Hematopoietic multipotent progenitor cell treated with erythropoietin and hydrocortisone succinate and interleukin-3 and kit ligand, for 17 days (in vitro differentiated cells): ENCODE measurements at places on chromosomes 12 and 14.

GRCh38 chr14:89805501-89805900, 149.0 kb downstream of the EFCAB11 start:
- no peak for DNase-seq

DNA sequence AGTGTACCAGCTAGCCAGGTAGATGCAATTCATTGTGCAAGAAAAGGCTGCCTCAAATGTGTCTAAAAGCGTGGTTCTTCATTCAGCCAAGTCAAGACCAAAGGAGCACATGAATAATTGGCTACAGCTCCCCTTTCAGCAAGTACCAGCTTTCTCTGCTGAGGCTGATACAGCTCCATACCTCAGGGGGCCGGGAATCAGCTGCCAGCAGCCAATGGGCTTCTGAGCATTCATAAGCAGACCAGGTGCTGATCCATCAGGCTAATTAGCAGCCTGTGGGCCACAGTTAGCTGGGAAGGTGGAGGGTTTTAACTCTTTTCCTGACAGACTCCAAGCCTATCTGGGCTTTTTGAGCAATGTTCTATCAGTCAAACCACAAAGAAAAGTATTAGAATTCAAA, 264.7 kb downstream of the APAF1 start:
- no peak for DNase-seq

- no peak for DNase-seq
Observed at GRCh38 chr12:2064071-2064507, 11.3 kb downstream of the CACNA1C start.

- DNase-seq, result no peak
Observed at GRCh38 chr14:102907980-102908730, 14.3 kb upstream of the AMN start.

DNA sequence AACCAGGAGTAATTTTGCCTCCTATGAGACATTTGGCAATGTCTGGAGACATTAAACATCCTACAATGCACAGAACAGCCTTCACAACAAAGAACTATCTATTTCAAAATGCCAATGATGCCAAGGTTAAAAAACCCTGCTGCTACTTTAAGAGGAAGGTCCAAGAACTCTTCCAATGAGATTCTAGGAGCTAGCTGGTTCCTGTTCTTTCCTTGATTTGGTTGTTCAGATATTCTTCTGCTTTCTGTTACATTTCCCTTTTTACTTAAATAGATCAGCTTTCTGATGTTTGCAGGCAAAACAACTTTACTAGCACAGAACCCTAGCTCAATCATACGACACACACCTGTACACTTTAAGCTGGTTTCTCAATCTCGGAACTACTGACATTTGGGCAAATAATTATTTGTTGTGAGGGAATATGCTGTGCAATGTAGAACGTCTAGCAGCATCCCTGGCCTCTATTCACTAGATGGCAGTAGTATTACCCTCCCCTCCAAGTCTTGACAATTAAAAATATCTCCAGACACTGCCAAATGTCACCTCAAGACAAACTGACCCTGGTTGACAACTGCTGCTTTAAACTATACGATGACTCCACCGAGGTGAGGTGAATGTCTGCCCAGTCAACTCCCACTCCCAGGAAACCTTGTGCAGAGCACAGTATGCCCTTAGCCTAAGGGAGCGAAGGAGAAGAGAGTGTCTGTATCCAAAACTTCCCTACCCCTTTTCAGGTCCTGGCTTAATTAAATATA, 4.4 kb downstream of the BLTP3B start:
- no peak for DNase-seq

GRCh38 chr12:2613326-2614073, 181.3 kb upstream of the FKBP4 start:
- DNase-seq, result no peak

GRCh38 chr14:23153851-23154796, 29.3 kb downstream of the SLC7A8 start:
- DNase-seq, result no peak

GRCh38 chr12:750366-751191, 1.8 kb upstream of the WNK1 start:
- DNase-seq, result peak; percentile 54

DNA sequence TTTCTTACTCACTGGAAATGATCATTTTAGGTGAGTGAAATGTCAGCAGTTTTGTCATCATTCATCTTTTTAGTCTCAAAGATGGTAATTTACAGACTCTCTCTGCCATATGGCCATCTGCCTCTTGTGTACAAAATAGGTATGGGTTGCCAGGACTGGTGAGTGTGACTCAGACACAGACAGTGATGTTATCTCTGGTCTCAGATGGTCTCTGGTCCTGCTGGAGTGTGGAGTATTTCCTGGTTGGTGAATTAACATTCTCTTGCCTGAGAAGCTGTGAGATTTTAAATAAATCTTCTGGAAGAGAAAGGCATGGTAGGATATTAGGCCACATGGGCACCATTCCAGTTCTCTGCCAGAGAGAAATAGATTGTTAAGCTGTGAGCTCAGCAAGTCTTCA, 207.0 kb downstream of the ATP23 start:
- no peak for DNase-seq

- DNase-seq, result no peak
Observed at GRCh38 chr12:6792522-6793201, 3.3 kb downstream of the CD4 start.

DNA sequence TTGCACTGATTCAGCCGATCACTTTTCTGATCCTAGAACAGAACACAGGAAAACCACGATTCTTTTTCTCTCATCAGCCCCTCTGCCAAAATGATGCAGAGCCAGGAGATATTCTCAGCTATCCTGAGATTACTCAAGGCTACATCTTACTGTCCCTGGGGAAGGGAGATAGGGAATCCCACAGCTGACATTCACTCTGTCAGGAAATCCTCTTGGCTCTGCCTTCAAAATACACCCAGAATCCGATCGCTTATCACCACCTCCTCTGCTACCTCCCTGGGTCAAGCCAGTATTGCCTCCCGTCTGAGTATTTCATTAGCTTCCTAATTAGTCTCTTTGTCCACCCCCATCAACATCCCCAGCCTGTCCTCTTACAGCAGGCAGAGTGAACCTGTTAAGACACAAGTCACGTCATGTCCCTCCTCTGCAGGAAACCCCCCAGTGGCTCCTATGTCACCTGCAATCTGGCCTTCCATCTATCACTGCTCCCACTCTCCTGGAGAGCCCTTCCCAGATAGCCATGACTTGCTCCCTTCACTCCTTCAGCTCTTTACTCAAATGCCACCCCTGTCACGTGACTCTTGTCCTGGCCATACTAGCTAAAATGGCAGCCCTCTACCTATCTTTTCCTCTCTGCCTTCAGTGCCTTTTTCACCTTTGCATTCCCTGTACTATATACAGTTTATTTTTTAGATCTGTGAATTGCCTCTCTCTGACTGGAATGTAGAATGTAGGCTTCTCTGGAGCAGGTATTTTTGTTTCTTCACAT, 70.3 kb downstream of the GALNT4 start:
- no peak for DNase-seq

DNA sequence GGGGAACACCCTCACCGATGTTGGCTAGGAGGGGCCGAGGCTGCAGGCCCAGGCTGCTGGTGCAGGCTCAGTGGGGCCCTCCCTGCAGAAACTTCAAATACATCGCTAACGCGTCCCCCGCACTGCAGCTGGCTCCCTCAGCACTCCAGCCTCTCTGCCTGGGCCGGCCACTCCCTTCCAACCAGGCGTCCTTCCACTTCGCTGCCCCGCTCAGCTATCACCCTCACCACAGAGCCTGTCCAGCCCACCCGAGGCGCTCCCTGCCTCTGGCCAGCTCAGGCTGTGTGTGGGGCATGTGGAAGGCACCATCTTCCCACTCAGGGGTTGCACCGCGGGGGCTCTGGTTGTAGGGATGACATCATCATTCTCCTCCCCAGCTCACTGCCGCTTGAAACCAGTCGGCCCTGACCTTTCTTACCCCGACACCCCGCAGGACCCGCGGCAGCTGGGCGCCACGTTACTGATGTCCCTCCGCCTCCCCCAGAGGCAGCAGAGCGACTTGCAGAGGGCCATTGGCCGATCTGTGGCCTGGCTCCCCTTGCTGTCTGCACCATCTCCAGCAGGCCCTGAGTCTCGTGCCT, 199.9 kb upstream of the RTL1 start:
- no peak for DNase-seq

- DNase-seq, result no peak
Observed at GRCh38 chr12:106714926-106715325, 59.6 kb upstream of the RIC8B start.

GRCh38 chr12:47307680-47308399, 228.1 kb upstream of the AMIGO2 start:
- DNase-seq, result peak; percentile 71

DNA sequence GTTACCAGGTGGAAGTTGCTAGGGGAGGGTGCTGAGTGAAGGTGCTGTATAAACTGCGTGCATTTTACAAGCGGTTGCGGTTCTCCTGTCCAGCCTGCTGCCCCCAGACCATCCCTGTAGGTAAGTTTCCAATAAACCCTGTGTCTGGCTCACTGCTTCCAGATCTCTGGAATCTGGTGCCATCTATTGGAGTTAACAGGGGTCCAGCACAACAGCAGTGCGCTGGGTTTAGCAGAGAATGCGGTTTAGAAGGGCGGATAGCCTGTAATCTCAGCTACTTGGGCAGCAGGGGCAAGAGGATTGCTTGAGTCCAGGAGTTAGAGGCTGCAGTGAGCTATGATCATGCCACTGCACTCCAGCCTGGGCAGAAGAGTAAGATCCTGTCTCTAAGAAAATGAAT, 4.9 kb downstream of the AACS start:
- no peak for DNase-seq

DNA sequence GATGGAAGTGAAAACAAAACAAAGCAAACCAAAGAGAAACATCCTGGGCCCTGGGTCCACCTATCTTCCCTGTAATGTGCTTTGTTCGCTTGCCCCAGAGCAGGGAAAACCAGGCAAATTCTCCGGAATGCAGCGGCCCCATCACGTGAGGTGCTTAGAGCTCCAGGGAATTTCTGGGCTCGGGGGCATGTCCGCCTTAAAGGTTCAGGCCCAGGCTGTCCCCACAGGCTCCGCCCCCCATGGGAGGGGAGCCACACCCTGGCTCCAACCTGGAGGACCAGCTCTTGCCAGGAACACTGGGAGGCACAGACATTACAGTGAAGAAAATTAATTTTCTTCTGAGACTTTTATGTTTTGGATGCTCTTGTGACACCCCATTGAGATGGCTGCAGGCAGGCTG, 69.9 kb downstream of the RBM19 start:
- no peak for DNase-seq

- DNase-seq, result no peak
Observed at GRCh38 chr12:131129839-131130238, 176.1 kb downstream of the ADGRD1 start.

- no peak for DNase-seq
Observed at GRCh38 chr12:14879222-14879933, 6.3 kb downstream of the MGP start.

DNA sequence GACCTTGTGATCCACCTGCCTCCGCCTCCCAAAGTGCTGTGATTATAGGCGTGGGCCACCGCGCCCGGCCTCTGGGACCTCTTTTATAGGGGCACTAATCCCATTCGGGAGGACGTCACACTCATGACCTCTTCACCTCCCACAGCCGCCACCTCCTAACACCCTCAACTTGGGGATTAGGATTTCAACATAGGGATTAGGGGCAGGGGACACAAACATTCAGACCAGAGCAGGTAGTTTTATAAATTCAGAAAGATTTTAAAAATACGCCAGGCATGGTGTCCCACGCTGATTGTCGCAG, 49.4 kb downstream of the TPCN1 start:
- no peak for DNase-seq

DNA sequence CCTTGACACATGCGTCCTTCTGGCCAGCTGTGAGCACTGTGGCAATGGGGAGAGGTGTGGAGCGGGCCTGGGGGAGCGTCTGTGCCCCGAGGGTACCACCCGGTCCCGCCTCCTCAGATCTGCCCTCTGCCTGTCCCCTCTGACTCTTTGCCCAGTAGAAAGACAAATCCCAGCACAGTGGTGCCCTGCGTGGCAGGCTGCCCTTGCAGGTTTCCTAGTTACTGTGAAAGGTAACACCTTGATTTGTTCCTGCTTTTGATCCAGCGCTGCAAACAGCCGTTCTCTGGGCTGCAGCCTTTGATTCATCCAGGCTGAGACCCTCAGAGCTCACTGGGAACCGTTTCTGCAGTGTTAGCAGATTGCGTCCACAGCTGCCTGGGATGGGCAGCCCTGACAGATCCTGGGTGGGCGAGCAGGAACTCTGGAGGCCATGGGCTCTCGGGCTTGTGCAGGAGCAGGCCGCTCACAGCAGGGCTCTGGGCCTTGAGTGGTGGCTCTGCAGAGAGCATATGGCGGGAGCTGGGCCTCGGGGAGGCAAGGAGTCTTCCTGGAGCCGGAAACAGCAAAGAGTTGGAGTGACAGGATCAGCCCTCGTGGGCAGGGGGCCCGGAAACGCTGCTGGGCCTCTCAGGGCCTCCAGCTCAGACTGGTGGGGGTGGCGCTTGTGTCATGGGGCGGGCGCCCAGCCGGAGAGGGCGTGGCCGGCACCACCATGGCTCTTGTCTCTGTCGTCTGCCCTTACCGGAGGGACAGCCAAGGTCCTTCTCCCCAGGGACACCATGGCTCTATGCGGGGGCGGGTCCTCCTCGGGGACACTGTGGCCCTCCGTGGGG, 16.6 kb downstream of the FBRSL1 start:
- DNase-seq, result no peak

DNA sequence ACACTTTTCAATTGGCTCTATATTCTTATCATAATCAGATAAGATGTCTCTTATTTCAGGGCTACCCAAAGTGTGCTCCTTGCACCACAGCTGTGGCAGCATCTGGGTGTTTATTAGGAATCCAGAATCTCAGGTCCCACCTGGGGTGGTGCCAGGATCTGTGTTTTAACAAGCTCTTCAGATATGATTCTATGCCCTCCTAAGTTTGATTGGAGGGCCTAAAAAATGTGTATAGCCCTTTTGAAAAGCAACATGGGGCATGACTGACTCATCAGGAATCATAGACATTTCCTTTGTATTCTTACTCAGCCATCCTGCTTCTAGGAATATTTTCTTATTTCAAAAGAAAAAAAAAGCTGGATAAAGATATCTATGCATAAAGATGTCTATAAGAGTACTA, 103.1 kb downstream of the HELB start:
- no peak for DNase-seq

- DNase-seq, result no peak
Observed at GRCh38 chr12:67426067-67426466, 156.9 kb downstream of the CAND1 start.

DNA sequence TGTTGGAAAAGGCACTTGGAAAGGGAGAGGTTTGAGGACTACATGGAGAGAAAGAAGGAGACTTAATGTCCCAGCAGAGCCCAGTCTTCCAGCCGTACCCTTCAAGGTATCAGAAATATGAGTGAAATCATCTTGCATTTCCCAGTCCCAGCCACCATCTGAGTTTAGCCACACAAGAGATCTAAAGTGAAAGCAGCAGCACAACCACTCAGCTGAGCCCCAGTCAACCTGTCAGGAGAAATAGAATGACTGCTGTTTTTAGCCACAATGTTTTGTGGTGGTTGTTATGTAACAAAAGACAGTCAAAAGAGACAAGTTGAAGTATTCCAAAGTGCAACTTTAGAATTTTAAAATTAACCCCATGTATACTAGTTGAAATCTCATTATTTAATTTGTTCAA, 28.0 kb downstream of the DERA start:
- DNase-seq, result no peak

GRCh38 chr12:71069311-71069710, 88.5 kb downstream of the TSPAN8 start:
- no peak for DNase-seq

GRCh38 chr12:93167841-93168492, 209.8 kb upstream of the NUDT4 start:
- DNase-seq, result no peak
